Osteocyte (in vitro differentiated cells): ENCODE measurements at places on chromosomes 4 and X. TPM values are rescaled to one million over a fixed set of nuclear protein-coding genes. Genes with fewer than 3 reads are reported as not detected.

The DGAT2L6 gene
- total RNA-seq, result not detected in 2 replicates

The DUX4 gene
- total RNA-seq, result not detected in 2 replicates

DNA sequence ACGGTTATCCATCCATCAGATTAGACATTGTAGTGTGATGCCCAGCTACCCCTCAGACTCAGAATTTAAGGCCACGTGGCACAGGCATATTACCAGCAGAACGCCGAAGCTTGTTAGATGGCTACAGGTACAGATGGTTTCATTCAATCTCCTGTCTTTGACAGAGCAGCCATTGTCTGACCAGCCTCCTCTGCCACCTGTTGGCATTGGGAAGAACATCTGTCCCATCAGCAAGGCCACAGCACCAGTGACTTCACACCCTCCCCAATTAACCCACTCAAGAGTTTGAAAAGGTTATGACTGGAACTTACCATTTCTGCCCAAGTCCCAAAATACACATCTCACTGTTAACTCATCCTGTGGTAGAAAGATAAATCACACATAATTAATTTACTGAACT is 22.0 kb upstream of the PHKA2 start:
- peaks cover 2% of the 10 kb centered on the region for H3K36me3 ChIP-seq
- no peak overlapping the region for H3K27ac ChIP-seq
- no peaks in the 10 kb centered on the region for H3K4me1 ChIP-seq
- DNase-seq, result no peak
- no peaks in the 10 kb centered on the region for H3K27me3 ChIP-seq

DNA sequence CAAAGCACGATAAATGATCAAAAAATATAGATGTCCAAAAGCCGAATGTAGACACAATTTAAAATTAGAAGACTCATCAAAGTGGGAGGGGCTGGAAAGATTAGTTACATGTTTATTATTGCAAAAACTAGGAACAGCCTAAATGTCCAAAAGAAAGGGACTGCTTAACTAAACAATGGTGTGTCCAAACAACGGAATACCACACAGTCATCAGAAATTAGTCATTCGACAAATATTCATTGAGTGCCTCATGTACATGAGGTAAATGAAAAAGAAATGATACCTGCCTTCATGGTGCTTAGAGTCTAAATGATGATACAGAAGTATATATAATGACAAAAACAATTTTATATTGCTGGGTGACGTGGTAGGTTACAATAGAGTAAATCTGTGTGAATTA is 139.7 kb downstream of the MAML3 start:
- DNase-seq, result no peak
- H3K4me3 ChIP-seq, result no peak overlapping the region
- peaks cover 2% of the 10 kb centered on the region for H3K36me3 ChIP-seq
- peaks cover 16% of the 10 kb centered on the region for H3K4me1 ChIP-seq
- H3K27ac ChIP-seq, result no peak overlapping the region
- no peaks in the 10 kb centered on the region for H3K27me3 ChIP-seq
